CD4-positive, alpha-beta T cell treated with Interleukin-2 at 100 ng/mL for 4 hours (primary cell): ENCODE measurements at places on chromosomes 13 and 19.

DNA sequence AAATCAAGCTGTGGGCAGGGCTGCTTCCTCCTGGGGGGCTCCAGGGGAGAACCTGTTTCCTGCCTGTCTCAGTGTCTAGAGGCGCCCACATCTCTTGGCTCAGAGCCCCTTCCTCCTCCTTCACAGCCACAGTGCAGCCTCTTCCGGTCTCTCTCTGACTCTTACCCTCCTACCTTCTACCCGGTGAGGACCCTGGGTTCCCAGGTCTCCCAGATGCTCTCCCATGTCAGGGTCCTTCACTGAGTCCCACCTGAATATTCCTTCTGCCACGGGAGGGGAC is 153.1 kb downstream of the KDM4B start:
- no peak for DNase-seq

DNA sequence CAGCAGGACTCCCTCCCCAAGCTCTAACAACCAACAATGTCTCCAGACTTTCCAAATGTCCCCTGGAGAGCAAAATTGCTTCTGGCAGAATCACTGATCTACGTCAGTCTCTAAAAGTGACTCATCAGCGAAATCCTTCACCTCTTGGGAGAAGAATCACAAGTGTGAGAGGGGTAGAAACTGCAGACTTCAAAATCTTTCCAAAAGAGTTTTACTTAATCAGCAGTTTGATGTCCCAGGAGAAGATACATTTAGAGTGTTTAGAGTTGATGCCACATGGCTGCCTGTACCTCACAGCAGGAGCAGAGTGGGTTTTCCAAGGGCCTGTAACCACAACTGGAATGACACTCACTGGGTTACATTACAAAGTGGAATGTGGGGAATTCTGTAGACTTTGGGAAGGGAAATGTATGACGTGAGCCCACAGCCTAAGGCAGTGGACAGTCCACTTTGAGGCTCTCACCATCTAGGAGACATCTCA is 6.2 kb upstream of the CEACAM5 start:
- DNase-seq, result no peak

DNA sequence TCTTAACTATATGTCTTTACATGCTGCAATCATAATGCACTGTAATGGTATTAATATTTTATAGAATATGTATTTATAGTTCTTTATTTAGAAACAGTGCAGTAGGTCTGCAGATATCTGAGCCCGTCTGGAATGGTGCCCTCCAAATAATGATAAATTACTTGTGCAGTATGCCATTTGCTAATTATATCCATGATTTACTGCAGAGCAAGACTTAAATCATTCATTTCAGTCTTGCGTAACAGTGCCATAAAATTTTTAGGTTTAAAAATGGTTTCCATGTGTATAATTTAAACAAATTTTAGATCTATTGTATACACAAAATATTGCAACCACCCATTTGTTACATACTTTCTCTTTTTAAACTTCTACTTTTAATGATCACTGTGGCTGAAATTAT is 175.1 kb downstream of the ZNF536 start:
- no peak for DNase-seq

- DNase-seq, result no peak
These were observed 201.8 kb upstream of the MIR17HG start for GRCh38 chr13:91145571-91146205.

DNA sequence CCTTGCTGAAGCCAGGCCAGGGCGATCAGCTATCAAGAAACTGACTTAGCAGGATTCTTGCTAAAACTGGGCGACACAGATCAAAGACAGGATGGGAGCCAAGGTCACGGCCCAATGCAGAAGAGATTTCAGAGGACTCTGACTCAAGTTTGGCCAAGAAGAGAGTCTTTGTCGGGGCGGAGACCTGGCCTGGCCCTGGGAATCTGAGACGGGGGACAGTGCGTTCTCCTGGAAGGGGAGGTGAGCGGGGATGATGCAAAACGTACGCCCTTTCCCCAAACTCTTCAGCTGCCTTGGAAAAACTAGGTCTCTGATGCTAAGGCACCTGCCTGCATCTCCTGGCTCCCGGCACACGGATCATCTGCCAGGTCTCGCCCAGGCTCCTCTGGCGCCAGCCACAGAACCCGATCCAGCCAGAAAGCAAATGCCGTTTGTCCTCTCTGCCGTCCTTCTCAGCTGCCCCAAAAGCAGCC is 9.8 kb downstream of the MVB12A start:
- DNase-seq, result no peak

GRCh38 chr19:4414800-4415321 is 12.4 kb downstream of the CHAF1A start:
- DNase-seq, result no peak

GRCh38 chr19:37506387-37507166 is at the start of gene ZNF793:
Gene ZNF793 (plus strand): TSS chr19:37506939. CDS start chr19:37523440, 16,501 bp downstream.
- peak; percentile 87 for DNase-seq

DNA sequence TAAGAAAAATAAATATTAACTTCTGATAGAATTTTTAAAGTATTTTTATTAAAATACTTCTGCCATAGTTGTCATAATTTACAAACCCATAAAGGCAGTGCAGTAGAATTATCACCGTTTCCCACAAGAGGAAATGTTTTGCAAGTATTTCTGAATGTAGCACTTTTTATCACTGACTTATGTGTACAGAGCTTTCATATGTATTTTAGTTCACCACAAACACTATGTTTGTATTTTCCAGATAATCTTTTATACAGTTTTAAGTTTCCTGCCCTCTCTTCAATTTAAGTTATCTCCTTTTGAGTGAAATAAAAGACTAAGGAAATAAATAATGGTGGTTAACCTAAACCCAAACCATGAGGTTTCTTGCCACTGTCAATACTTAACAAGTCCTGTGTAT is 24.2 kb downstream of the MIPEP start:
- DNase-seq, result no peak

DNA sequence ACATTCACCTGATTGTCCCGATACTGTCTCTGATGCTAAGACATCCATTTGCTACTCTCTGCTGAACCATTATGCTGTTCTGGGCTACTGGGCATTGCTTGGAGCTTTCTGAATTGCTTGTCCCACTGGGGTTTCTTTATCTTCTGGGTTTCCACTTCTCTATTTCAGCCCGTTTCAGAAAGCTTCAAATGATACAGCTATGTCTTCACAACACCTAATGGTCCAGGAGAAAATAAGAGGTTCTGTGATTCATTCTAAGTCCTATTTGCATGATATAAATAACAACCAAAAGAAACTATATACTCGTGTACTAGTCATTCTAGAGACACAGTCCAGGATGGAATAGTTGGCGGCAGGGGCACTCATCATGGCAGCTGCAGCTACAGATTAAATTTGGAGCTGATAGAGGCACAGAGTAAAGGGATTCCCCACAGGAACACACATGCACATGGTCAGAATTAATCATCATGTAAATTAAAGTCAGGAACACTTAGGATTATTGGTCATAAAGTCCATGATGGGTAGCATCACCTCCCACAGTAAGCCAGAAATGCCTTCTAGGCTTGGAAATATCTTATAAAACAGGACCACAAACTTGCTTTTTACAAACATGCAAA is 33.3 kb upstream of the SCEL start:
- DNase-seq, result no peak

DNA sequence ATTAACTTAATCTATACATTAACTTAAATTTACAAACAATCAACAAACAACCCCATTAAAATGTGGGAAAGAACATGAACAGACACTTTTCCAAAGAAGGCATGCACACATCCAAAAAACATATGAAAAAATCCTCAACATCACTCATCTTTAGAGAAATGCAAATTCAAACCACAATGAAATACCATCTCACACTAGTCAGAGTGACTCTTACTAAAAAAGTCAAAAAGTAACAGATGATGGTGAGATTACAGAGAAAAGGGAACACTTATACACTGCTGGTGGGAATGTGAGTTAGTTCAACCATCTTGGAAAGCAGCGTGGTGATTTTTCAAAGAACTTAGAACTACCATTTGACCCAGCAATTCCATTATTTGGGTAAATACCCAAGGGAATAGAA is 759.2 kb upstream of the SLITRK1 start:
- no peak for DNase-seq

DNA sequence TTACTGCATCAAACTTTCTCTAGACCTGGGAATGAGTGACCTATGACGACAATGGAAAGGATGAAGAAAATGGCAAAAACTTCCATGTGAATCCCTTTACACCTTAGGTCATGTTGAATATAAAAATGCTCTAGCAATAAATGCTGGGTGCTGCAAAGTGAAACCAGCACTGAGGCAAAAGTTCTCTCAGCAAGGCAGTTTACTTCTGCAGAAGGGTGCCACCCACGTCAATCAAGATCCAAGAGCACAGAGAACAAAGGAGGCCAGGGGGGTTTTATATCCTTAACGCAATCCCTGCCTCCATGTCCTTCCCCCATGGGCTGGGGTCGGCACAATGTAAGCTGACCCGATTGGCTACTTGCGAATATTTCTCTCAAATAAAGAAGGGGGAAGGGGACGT is 38.7 kb downstream of the ZNF333 start:
- no peak for DNase-seq

GRCh38 chr19:5096536-5096935 is 127.6 kb downstream of the KDM4B start:
- DNase-seq, result no peak

GRCh38 chr19:11261431-11261970 is 823 bp downstream of the DOCK6 start:
- DNase-seq, result no peak

DNA sequence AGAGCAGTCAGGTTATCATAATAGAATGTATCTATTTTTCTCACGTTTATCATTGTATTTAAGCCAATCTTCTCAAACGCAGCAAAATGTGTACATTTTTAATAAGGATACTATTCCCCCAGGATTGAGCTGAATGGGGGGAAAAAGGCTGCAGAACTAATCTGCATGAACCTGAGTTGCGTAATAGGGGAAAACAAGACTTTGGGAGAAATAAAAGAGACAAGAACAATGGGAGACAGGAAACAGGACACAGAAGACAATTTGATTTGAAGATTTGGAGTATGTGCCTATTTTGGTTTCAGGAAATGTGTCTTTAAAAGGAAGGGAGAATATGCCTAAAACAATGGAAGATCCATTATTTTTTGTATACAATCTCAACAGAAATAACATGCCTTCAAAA is 844.5 kb downstream of the DIAPH3 start:
- DNase-seq, result no peak

DNA sequence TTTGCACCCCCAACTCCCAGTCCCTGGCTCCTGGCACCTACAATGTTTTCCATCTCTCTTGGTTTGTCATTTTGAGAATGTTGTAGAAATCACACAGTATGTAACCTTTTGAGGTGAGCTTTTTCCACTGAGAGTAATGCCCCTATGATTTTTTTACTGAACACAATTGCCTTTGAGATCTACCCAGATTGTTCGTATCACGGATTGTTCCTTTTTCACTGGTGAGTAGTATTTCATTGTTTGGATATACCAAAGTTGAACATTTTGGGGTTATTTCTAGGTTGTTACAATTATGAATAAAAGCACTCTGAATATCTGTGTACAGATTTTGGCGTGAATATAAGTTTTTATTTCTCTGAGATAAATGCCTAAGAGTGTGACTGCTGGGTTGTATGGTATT is 17.7 kb upstream of the ANKRD10 start:
- DNase-seq, result no peak

- no peak for DNase-seq
These were observed 294.2 kb downstream of the TDRD3 start for GRCh38 chr13:60691268-60691667.

- DNase-seq, result no peak
These were observed 601.3 kb upstream of the MIR17HG start for GRCh38 chr13:90746230-90746629.

GRCh38 chr13:84430446-84430845 is 548.2 kb upstream of the SLITRK1 start:
- no peak for DNase-seq

DNA sequence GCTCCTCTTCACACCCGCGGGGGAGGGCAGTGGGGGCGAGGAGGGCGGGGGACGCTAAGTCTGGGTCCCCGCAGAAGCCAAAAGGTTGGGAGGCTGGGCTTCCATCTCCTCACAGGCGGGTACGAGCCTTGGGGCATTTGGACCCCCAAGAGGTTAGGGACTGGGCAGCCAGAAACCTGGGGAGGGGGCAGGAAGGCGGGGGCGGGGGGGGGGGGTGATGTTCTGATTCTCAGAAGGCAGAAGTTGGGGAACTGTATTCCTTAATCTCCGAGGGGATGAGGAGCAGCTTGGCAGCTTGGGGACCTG is 5.1 kb downstream of the BCL3 start:
- no peak for DNase-seq

DNA sequence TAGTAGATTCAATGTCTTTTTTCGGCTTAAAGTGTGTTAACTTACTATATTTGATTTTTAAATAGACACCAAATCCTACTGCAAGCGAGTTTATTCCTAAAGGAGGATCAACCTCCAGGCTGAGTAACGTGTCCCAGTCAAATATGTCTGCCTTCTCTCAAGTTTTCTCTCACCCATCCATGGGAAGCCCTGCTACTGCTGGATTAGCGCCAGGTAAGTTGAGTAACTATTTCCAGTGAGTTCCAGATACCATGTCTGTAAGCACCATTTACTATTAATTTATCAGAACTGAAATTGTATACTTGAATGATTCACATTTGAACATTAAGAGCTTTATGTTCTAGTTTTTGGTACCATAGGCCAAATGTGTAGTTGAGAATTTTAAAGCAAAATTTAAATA is 81.8 kb downstream of the PAN3 start:
- DNase-seq, result no peak

- no peak for DNase-seq
These were observed 5.3 kb downstream of the SPPL2B start for GRCh38 chr19:2333807-2334211.
